ENCODE measurements at places on chromosomes 2 and 18.

DNA sequence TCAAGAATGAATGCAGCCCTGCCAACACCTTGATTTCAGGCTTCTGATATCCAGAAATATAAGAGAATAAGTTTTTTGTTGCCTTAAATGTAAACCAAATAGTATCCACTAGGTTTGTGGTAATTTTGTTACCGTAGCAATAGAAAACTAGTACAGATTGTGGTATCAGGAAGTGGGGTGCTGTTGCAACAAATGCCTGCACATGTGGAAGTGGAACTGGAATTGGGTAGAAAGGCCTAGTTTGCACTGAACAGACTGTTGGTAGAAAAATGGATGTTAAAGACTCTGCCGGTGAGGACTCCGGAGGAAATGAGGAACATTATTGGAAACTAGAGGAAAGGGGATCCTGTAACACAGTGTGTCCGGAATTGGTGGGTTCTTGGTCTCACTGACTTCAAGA lies 145.8 kb upstream of the MGAT5 start:
- peak; percentile 38 for DNase-seq

GRCh38 chr2:99840831-99841230 lies 301.6 kb downstream of the AFF3 start:
- DNase-seq, result no peak

- no peak for DNase-seq
These were observed 222.4 kb upstream of the NCKAP5 start for GRCh38 chr2:133790711-133791110.

DNA sequence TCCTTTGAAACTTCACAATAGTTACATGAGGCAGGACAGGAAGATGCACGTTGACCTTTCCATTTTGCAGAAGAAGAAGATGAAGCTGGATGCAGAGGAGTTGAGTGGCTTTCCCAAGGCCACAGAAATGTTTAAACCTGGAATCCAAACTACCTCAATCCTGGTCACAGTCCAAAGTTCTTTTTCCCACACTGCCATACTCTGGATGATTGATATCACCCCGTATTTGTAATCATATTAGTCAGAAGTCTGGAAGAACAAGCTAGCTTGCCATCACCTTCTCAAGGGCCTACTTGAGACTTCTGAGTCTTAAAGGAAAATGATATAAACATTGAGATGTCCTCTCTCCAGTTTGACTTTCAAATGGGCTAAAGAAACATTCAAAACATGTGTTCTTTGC lies 190.1 kb downstream of the LNPK start:
- DNase-seq, result no peak

GRCh38 chr18:38534073-38534472 lies 968.5 kb upstream of the CELF4 start:
- no peak for DNase-seq
